ENCODE measurements at places on chromosomes 7 and 10. TPM values are rescaled to one million over a fixed set of nuclear protein-coding genes. Genes with fewer than 3 reads are reported as not detected.

GBX1 gene
- not detected for total RNA-seq

NUTM2D gene
- total RNA-seq, result 1.0 TPM

- DNase-seq, result no peak
These were observed 111.3 kb downstream of the SLIT1 start for GRCh38 chr10:97074256-97075145.

- peak; percentile 74 for DNase-seq
These were observed 3.1 kb downstream of the WDR91 start for GRCh38 chr7:135208102-135208793.

DNA sequence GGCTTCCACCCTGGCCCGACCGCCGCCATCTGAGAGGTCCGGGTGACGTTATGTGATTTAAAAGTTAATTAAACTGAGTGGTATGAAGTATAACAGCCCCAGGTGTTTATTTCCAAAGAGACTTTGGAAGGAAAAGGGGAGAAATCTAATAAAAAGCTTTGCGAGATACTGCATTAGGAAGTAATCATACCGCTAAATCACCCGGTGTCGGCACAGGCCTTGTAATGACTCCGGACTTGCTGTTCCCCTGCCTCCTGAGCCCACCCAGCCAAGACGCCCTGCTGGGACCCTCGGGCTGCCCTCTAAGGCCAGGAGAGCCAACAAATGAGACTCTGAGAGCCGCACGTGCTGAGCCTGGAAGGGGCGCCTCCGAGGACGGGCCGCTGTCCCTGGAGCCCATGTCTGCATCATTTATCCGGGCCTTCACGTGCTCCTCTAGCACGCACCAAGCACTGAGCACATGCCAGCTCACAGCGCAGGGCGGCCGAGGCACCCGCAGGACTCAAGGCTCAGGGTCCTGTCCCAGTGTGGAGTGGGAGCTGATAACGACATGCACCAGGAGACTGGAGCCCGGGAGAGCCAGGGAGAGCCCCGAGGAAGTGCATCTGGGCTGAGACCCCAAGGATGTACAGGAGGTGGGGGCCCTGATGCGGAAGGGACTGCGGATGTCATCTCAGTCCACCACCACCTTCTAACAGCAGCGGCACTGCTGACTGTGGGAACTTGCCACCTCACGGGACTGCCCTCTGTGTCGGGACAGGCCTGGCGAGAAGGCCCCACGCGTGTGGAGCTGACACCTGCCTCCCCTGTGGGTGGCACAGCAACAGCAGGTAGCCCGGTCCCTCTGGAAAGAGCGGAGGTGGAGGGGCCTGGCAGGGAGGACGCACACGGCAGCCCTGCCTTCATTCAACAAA lies 182.7 kb downstream of the ELFN1 start:
- DNase-seq, result no peak

DNA sequence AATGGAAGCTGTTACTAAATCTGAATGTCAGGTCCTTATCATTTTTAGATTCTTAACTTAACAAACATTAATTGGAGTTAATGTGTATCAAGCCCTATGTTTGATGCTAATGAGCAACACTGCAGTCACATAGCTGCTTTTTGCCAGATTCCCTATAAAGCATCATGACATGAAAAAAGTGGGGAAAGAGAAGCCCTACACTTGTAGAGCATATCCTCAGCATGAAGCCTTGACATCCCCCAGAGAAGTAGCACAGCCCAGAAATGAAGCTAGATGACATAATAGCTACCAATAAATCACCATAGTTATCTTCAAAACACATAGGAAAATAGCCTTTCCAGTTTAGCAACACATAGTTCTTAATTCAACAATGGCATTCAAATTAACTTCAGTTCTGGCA lies 49.2 kb upstream of the CDK1 start:
- no peak for DNase-seq

GRCh38 chr10:110335314-110336064 lies 30.8 kb upstream of the SMNDC1 start:
- DNase-seq, result no peak

DNA sequence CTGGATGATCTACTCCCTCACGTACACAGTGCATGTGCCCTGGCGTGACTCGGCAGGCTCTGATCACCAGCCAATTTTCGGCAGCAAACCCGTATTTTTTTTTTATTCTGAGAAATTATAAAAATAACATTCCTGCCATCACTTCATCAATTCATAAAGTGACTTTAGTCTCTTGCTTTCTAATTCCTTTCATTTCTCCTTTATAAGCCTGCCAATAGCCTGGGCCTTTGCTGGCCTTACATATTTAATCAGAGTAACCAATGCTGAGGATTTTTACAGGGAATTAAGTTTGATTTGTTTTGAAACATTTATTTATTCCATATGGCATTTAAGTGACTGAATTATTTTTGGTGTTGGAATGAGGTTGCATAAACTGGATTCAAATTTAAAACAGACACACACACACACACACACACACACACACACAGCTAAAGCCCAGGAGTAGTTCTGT lies 140.8 kb downstream of the ETV1 start:
- DNase-seq, result no peak

IL6 gene
- total RNA-seq, result 40.4 TPM

DNA sequence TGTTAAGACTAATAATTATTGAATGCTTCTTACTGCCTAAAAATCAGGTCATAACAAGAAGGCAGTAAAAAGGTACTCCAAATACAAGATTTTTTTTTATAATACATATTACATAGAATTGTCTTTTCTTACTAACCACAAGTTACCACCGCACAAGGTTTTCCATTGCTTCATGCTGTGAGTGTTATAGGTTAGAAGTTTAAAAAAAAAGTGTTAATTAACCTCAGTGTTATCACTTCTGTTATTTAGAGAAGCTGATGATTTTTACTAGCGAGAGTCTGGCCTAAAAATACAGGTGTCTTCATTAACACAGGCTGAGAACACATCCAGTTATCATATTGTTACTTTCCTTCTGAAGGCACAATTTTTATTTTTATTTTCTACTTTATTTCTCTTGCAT lies 1281.9 kb upstream of the CELF2 start:
- no peak for DNase-seq

DNA sequence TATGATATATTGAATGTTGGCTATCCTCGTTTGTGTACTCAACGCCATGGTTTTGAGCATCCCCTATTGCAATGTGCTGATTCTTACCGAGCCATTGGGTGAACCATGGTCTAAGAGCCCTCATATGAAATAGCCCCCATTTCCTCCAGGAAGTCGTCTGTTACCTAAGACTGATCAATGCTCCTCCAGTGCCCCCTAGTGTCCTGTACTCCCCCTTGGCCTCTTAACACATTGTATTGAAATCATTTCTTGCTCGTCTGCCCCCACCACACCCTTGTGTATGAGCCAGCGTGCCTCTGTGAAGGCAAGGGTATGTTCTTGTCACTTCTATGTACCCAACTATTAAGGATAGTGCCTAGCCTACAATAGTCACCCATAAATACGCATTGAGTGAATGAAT lies 11.2 kb upstream of the SLC35B4 start:
- DNase-seq, result no peak

FAM24B gene
- 9.3 TPM for total RNA-seq

TAS2R5 gene
- total RNA-seq, result 0.35 TPM

MYH16 gene
- total RNA-seq, result 1.4 TPM

- no peak for DNase-seq
These were observed 121.6 kb downstream of the CACNB2 start for GRCh38 chr10:18261768-18262231.

EXOC6 gene
- total RNA-seq, result 12.5 TPM

DNA sequence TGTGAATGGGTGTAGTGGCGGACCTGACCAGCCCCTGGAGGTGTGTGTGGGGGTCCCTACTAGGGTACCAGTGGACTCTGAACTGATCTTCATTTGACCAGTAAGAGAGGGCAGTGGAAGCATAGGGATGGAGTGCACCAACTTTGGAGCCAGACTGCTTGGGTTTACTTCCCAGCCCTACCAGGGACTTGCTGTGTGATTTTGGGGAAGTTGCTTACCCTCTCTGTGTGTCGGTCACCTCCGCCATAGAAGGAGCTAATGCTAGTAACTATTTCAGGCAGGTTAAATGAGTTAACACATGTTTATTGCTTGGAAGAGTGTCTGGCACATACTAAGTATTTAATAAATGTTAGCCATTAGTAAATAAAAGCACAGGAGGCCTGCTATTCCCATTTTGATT lies 6.6 kb downstream of the ADCYAP1R1 start:
- no peak for DNase-seq

- no peak for DNase-seq
These were observed 21.7 kb downstream of the CRHR2 start for GRCh38 chr7:30660331-30661255.

CYP3A4 gene
- not detected for total RNA-seq

- DNase-seq, result no peak
These were observed 207.6 kb downstream of the PHTF2 start for GRCh38 chr7:78006063-78006755.

- no peak for DNase-seq
These were observed 163.4 kb upstream of the MKI67 start for GRCh38 chr10:128289621-128290020.

DNA sequence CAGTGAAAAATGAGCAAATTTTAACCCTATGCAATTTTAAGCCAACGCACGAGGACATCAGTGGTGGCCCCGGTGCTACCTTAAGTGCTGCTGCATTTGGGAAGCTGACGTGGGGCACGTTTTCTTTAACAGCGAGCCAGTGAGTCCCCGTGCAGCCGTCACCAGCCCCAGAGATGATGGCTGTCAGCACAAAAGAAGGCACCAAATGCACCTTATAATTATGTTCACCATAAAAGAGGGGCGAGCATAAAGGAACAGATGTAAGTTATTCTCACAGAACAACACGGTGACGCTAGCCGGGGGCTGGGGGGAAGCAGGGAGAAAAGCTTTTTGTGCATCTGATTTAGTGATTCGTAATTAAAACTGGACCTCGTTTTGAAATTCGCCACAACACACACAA lies 260.1 kb downstream of the DNAJB6 start:
- no peak for DNase-seq

TFR2 gene
- 1.1 TPM for total RNA-seq

All from epithelial cell of proximal tubule (primary cell).